ENCODE measurements at places on chromosomes 16 and 17. TPM values are rescaled to one million over a fixed set of nuclear protein-coding genes. Genes with fewer than 3 reads are reported as not detected.

DNA sequence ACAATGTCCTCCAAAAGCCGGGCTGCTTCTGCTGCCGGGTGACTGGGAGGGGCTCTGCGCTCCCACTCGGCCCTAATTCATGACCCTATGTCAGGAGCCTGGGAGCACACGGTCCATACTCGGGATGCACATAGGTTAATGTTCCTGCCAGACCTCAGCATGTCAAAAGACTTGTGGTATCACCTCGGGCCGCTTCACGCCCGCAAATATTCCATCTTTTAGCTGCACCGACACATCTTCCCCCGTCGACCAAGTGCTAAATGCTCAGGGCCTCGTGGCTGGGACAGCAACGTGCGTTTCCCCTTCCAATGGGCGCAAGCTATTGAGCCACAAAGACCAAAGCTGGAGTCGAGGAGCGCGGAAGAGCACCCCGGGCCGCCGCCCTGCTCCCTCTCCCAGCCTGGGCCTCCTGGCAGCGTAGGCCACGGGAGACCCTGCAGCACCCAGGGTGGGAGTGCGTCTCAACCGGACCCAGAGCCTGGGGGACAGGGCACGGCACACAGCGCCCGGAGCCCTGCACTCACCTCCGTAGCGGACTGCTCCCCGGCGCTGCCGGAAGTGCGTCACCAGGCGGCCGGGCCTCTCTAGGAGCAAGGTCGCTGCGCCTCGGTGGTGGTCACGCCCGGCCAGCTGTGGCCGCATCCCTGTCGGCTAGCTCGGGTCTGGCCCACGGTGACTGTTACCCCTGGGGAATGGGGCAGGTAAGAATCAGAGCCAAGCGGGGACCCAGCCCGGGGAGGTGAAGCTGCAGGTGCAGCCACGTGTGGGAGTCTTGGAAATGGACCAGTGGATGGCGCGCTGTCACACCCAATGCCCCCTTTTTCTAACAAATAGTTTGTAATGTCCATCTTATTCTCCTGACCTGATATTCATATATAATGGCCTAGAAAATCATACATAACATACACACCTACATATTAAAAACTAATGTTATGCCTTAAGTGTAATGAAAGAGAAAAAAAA lies at the start of gene ZNF23:
Gene ZNF23 (minus strand): TSS at position 562 of the 963 bp plus-strand sequence. CDS start 5,451 bp downstream, outside the sequence.
- DNase-seq = peak; percentile 71
- no peaks in the 10 kb centered on the region for H3K27me3 ChIP-seq
- H3K27ac ChIP-seq = peak within 1 kb of the TSS; percentile 76
- peak within 1 kb of the TSS; percentile 90 for H3K4me3 ChIP-seq
- peaks cover 20% of the 10 kb centered on the region for H3K4me1 ChIP-seq

GRCh38 chr17:58324409-58325288 lies 3.9 kb downstream of the TSPOAP1 start:
- H3K4me1 ChIP-seq = peaks cover 35% of the 10 kb centered on the region
- DNase-seq = no peak
- H3K36me3 ChIP-seq = no peaks in the 10 kb centered on the region

DNA sequence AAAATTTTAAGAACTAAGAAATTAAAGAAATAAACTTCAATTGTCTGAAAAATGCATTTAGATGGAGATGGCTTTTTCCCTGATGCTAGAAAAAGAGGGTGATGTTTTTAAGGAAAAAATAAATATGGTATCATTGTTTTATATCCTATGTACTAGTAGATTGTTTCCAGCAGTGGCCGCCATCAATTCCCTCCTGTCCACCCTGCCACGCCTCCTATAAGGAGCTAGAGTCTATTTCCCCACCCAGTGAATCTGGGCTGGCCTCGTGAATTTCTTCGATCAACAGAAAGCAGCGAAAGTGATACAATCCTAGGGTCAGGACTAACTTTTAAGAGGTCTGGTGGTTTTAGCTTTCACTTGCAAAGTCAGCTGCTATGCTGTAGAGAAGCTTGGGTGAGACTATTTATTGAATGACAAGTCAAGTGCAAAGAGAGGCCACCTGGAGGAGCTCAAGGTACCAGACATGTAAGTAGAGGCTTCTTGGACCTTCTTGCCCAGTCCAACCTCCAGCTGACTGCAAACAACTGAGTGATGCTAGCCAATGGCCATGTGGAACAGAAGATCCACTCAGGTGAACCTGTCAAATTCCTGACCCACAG lies 80.9 kb upstream of the MTMR4 start:
- no peaks in the 10 kb centered on the region for H3K27me3 ChIP-seq
- no peak for DNase-seq
- H3K4me3 ChIP-seq = no peak overlapping the region
- no peaks in the 10 kb centered on the region for H3K4me1 ChIP-seq

GRCh38 chr16:50881331-50881830 lies 139.5 kb downstream of the CYLD start:
- no peaks in the 10 kb centered on the region for H3K4me1 ChIP-seq
- no peak overlapping the region for H3K27ac ChIP-seq
- DNase-seq = no peak
- no peak overlapping the region for H3K4me3 ChIP-seq
- no peaks in the 10 kb centered on the region for H3K27me3 ChIP-seq

DNA sequence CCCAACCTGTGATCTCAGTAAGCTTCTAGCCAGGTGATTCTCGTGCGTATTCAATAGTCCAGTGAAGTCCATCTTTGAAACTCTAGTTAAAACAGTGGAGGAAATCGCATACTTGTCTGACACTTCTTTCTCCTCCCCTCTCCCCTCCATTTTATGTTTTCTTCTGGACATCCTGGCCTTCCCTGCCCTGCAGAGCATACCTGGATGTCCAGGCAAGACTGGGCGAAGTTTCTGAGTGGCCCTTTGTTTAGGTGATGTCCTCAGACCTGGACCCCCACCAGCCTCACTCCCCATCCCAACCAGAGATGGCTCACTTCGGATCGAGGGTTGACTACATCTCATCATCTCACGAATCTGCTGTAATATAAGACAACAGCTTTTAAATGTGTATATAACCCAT lies 65.7 kb downstream of the CCDC182 start:
- no peaks in the 10 kb centered on the region for H3K36me3 ChIP-seq
- H3K4me1 ChIP-seq = no peaks in the 10 kb centered on the region
- H3K27me3 ChIP-seq = no peaks in the 10 kb centered on the region
- DNase-seq = no peak
- no peak overlapping the region for H3K4me3 ChIP-seq
- no peak overlapping the region for H3K27ac ChIP-seq

GRCh38 chr16:4403133-4403949 lies 13.1 kb downstream of the CORO7 start:
- no peaks in the 10 kb centered on the region for H3K27me3 ChIP-seq
- H3K4me1 ChIP-seq = no peaks in the 10 kb centered on the region
- no peak overlapping the region for H3K4me3 ChIP-seq

DNA sequence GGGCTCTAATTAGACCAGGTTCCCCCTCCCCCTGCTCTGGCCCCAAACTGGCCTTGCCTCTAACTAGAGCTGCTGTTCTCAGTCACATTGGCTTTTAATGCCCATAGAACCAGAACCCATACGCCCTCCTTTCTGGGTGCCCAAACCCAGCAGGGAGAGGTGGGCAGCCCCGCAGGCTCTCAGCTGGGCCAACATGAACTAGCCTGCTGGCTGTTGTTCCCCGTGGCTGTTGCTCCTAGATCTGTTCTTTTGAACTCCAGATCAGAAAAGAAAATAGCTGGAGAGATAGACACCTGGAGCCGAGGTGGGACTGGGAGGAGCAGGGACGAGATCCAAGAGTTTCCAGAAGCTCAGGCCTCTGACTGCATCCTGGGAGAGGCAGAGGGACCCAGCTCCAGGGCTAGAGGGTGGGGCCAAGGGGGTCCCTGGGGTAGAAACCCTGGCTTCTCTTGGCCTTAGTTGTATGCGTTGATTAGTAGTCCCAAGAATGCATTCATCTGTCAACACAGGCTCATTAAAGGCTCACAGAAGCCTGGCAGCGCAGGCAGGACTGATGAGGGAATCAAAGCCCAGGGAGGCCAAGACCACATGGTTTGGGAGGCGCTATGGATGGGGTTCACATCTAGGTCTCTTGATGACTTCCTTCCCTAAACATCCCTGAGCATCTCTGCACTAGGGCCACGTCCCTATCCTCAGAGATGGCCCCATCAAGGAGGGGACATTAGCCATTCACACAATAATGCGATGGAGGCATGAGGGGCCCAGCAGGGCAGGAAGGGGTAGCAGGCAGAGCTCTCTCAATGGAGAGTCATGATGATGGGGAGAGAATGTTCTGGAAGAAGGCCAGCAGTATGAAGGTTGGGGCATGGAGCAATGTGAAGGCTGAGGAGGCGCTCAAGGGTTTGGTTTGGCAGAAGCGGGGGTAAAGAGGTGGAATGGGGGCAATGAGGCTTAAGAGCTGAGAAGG lies 1.3 kb upstream of the CPSF4L start:
- no peaks in the 10 kb centered on the region for H3K27me3 ChIP-seq
- no peaks in the 10 kb centered on the region for H3K36me3 ChIP-seq
- H3K27ac ChIP-seq = no peak overlapping the region
- DNase-seq = no peak
- H3K4me3 ChIP-seq = no peak overlapping the region

- no peaks in the 10 kb centered on the region for H3K36me3 ChIP-seq
- H3K4me1 ChIP-seq = no peaks in the 10 kb centered on the region
- H3K4me3 ChIP-seq = no peak overlapping the region
- H3K27ac ChIP-seq = no peak overlapping the region
Observed at GRCh38 chr16:83046664-83047063, 419.9 kb downstream of the CDH13 start.

- H3K4me3 ChIP-seq = no peak overlapping the region
- H3K4me1 ChIP-seq = peaks cover 5% of the 10 kb centered on the region
- no peaks in the 10 kb centered on the region for H3K36me3 ChIP-seq
- no peaks in the 10 kb centered on the region for H3K27me3 ChIP-seq
- DNase-seq = no peak
Observed at GRCh38 chr16:78994135-78994745, 606.3 kb downstream of the MAF start.

DNA sequence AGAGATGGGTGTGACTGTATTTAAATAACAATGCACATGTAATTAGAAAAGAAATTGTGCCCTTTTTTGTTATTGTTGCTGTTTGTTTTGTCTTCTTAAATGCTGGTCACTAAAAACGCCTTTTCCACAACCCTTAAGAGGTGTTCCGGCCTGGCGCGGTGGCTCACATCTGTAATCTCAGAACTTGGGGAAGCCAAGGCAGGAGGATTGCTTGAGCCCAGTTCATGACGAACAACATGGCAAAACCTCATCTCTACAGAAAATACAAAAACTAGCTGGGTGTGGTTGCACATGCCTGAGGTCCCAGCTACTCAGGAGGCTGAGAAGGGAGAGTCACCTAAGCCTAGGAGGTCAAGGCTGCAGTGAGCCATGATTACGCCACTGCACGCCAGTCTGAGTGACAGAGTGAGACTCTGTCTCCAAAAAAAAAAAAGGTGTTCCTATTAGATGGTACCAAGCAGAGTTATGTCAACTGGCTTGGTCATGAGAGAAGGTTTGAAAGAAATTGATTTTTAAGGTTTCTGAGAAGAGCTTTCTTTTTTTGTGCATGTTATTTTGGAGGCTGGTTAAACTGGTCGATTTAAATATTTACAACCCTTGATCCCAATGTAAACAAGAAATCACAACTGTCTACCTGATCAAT lies 23.5 kb upstream of the RFFL start:
- no peaks in the 10 kb centered on the region for H3K36me3 ChIP-seq
- H3K4me3 ChIP-seq = peak overlapping the region; percentile 96
- no peak for DNase-seq
- H3K4me1 ChIP-seq = peaks cover 62% of the 10 kb centered on the region

GRCh38 chr16:81755915-81756614 lies 23.0 kb upstream of the PLCG2 start:
- no peaks in the 10 kb centered on the region for H3K4me1 ChIP-seq
- no peak overlapping the region for H3K27ac ChIP-seq
- no peaks in the 10 kb centered on the region for H3K36me3 ChIP-seq
- H3K4me3 ChIP-seq = no peak overlapping the region
- H3K27me3 ChIP-seq = no peaks in the 10 kb centered on the region

- H3K27me3 ChIP-seq = no peaks in the 10 kb centered on the region
- H3K4me3 ChIP-seq = no peak overlapping the region
- H3K27ac ChIP-seq = no peak overlapping the region
- H3K36me3 ChIP-seq = no peaks in the 10 kb centered on the region
- H3K4me1 ChIP-seq = peaks cover 28% of the 10 kb centered on the region
Observed at GRCh38 chr16:53743149-53743566, 39.2 kb downstream of the FTO start.

- peaks cover 6% of the 10 kb centered on the region for H3K27me3 ChIP-seq
- no peak overlapping the region for H3K4me3 ChIP-seq
- no peak overlapping the region for H3K27ac ChIP-seq
- H3K36me3 ChIP-seq = no peaks in the 10 kb centered on the region
- DNase-seq = no peak
Observed at GRCh38 chr17:39674179-39674578, 5.9 kb downstream of the PNMT start.

DNA sequence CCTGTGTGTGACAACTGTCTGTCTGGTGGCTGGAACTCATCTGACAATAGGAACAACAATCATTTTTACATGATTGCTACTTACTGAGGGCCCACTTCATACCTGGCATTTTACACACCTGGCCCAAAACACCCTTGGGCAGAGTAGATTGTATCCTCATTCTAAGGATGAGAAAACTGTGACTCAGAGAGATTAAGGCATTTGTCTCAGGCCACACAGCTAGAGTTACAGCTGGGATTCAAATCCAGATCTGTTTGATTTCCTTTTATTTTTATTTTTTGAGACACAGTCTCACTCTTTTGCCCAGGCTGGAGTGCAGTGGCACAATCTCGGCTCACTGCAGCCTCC lies 242.1 kb downstream of the XYLT1 start:
- DNase-seq = no peak
- no peaks in the 10 kb centered on the region for H3K27me3 ChIP-seq
- no peaks in the 10 kb centered on the region for H3K4me1 ChIP-seq
- no peak overlapping the region for H3K4me3 ChIP-seq

DNA sequence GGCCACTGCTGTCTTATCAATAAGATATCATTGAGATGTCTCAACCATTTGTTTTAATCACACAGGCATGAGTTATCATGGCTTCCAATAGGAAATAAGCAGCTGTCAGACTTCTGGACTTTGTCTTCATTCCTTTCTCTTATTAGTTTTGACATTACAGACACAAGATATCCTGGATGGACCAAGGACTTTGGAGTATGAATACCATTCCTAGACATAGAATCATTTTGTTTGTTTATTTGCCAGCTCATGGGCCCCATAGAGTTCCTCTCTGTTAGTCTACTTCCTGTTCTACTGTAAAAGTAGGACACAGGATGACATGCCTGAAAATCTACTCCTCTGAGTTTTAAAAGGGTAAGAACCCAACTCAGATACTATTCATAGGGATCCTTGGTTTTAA lies 77.7 kb upstream of the KCNJ16 start:
- no peaks in the 10 kb centered on the region for H3K27me3 ChIP-seq
- DNase-seq = no peak
- no peak overlapping the region for H3K27ac ChIP-seq

- peak overlapping the region; percentile 49 for H3K4me3 ChIP-seq
- peak overlapping the region; percentile 43 for H3K27ac ChIP-seq
- no peaks in the 10 kb centered on the region for H3K36me3 ChIP-seq
Observed at GRCh38 chr16:694863-695354, 4.7 kb upstream of the WDR24 start.

Gene DHX38
- 120 TPM for total RNA-seq

Gene ACSM2A
- total RNA-seq = not detected

Gene KRTAP2-3
- total RNA-seq = not detected

Gene SLC43A2
- 3.3 TPM for total RNA-seq

Gene RASL10B
- total RNA-seq = not detected

Gene CBLN1
- not detected for total RNA-seq

Gene AOC2
- 2.7 TPM for total RNA-seq

Gene STX1B
- 2.4 TPM for total RNA-seq

Gene CIBAR2
- not detected for total RNA-seq

Gene PRKCB
- 98.1 TPM for total RNA-seq

Gene CCDC200
- total RNA-seq = 2.1 TPM

Gene WNT3
- not detected for total RNA-seq

Gene MARF1
- total RNA-seq = 223 TPM

Gene KRTAP4-2
- total RNA-seq = not detected

Measured in CD4-positive, alpha-beta memory T cell (primary cell).